ENCODE measurements at places on chromosomes 11 and 22.

DNA sequence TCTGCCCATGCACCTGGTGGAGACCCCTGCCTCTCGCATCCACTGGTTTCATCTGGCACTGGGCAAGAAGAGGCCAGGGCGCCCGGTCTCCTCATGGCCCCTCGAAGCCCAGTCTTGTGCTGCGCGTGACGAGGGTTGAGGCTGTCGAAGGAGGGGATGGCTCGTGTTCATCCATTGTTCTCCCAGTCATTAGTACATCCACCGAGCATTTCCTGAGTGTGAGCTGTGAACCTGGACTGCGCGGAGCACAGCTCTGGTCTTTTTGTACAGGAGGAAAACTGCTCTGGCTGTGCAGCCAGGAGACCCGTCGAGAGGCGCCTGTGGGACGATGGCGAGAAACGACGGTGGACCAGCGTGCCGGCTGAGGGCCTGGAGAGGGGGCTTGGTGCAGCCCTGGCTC lies 6.8 kb downstream of the CACNA1I start:
- DNase-seq = no peak

DNA sequence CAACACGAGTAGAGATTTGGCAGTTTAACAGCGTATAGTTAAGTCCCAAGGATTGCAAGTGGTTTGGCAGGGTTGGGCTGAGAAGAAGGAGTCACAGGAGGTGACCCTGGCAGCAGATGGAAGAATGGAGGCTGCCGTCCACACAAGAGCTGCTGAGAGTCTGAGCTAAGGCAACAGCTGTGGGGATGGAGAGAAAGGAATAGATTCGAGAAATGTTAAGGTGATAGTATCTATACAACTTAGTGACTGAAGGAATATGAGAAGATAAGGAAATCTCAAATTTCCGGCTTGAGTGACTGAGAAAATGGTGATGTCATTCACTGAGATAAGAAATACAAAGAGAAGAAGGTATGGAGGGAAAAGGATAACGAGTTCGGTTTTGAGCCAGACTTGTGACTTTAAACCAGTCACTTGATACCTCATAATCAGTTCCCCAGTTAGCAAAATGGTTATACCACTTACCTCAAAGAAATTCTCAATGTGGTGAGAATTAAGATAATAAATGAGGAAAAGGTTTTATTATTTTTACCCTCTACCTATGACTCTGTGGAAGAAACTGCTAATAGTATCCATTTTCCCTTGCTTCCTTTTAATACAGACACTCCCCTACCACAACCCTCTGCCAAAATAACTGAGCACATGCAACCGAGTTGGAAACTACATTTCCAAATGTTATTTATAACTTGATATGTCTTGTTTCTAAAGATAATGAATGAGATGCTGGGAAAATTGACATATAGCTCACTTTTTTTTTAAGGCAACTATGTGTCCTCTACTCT lies 30.7 kb downstream of the FAM168A start:
- no peak for DNase-seq

GRCh38 chr11:130370845-130371590 lies 56.3 kb upstream of the ZBTB44 start:
- DNase-seq = peak; percentile 43

GRCh38 chr11:27319072-27319471 lies 43.9 kb downstream of the CCDC34 start:
- no peak for DNase-seq

GRCh38 chr22:25970999-25971811 lies 198.1 kb upstream of the SEZ6L start:
- DNase-seq = no peak

GRCh38 chr22:22245935-22246525 lies 1.4 kb downstream of the VPREB1 start:
- DNase-seq = peak; percentile 39

DNA sequence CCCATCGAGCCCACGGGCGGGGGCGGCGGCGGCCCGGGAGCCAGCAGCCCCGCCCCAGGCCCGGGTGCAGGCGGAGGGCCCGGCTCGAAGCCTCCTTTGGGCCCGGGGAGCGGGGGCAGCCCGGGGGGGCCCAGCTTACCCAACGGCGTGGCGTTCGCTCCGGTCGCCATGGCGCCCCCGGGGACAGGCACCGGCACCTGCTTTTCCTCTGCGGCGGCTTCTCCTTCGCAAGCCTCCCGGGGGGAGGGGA lies 194 bp downstream of the SF1 start:
- DNase-seq = no peak

- DNase-seq = no peak
Observed at GRCh38 chr11:623349-623869, 1.3 kb downstream of the CDHR5 start.

GRCh38 chr11:67439321-67440228 lies 2.1 kb upstream of the PTPRCAP start:
- DNase-seq = peak; percentile 19

GRCh38 chr11:129023968-129024676 lies 81.5 kb upstream of the TP53AIP1 start:
- DNase-seq = no peak

DNA sequence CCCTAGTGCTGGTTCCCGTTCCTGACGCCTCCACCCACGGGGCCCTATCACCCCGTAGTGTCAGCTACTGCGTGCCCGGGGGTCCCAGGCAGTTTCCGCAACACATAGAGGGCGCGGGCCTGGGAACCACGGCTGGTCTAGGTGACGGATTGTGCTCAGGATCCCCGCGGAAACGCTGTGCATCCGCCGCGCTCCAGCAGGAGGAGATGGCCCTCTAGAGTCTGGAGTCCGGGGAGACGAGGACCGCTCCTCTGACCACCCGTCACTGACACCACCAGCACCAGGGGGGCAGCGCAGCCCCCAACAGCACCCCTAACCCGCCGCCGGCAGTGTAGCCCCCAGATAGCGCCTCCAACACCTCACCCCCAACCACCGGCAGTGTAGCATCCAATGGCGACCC lies 4.4 kb upstream of the RFPL3 start:
- DNase-seq = no peak

DNA sequence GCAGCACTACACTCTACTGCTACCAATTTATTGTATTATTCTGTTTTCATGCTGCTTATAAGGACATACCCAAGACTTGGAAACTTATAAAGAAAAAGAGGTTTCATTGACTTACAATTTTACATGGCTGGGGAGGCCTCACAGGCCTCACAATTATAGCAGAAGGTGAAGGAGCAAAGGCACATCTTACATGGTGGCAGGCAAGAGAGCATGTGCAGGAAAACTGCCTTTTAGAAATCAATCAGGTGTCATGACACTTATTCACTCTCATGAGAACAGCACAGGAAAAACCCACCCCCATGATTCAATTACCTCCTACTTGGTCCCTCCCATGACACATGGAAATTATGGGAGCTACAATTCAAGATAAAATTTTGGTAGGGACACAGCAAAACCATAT lies 49.6 kb upstream of the GLYAT start:
- no peak for DNase-seq

GRCh38 chr11:14124886-14125285 lies 162.4 kb downstream of the SPON1 start:
- no peak for DNase-seq

DNA sequence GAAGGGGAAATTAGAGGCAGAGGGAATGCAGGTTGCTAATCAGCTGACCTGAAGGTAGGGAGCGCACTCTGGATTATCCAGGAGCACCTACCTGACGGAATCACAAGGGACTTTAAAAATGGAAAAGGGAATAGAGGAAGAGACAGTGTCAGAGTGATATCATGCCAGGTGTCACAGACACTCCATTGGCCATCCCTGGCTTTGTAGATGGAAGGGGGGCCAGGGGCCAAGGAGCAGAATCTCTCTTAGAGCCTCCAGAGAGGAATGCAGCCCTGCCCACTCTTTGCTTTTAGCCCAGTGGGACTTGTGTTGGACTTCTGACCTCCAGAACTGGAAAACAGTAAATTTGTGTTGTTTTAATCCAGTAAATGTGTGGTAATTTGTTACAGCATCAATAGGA lies 37.9 kb downstream of the DKK3 start:
- DNase-seq = no peak

DNA sequence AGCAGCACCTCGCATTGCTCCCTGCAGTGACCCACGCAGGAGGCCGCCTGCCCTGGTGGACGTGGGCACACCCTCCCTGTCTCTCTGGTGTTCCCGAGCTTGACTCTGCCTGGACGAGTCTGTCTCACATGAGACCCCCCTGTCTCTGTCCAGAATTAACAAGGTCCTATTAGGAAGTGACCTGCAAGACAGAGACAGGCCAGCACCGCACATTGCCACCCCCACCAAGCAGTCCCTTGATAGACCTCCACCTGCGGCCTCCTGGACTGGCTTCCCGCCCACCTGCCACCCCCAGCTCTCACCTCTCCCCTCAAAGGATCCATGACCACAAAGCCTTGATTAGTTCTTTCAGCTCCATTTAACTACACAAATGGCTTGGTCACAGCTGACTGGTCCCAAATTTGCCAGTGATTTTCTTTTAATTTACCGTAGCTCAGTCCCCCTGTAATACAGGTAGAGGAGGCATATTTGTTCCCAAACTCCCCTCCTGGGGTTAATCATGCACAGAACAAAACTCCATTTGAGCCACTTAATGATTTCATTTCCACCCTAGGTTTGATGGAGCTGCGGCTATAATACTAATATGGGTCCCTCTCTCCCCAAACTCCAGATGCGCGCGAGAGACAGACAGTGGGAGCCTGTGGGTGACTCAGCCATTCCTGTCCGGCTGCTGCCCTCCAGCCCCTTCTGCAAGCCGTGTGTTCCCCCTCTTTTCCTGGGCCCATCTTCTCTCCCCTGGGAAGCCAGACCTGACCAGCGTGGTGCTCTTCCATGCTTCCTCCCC lies 11.2 kb downstream of the SPATA19 start:
- no peak for DNase-seq

GRCh38 chr22:49364398-49364797 lies 463.3 kb downstream of the BRD1 start:
- no peak for DNase-seq

- no peak for DNase-seq
Observed at GRCh38 chr11:4025967-4026324, 68.7 kb upstream of the RRM1 start.

GRCh38 chr22:50253046-50253915 lies 2.2 kb upstream of the HDAC10 start:
- no peak for DNase-seq

- DNase-seq = peak; percentile 12
Observed at GRCh38 chr11:72088076-72088808, 7.6 kb downstream of the LRRC51 start.

DNA sequence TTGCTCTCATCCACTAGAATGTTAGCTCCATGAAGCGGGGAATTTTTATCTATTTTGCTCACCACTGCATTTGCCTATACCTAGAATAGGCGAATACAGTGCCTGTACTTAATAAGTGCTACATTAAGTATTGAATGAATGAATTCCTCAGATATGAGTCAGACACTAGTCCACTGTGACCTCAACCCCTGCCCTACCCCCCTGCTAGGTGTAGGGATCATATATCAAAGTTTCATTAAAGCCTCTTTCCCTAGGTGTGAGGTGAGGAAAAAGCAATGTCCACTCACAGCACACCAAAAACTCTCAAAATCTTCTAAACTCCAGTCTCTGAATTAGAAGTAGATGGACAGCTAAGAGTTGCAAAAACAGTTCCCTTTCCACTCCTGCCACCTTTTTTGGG lies 9.8 kb upstream of the PSMA1 start:
- DNase-seq = no peak

Data from MV-4-11 (cell line).